ENCODE measurements at places on chromosomes 3 and 15.

GRCh38 chr3:178618197-178618596 lies 82.0 kb downstream of the KCNMB2 start:
- H3K4me3 ChIP-seq: no peak overlapping the region
- no peaks in the 10 kb centered on the region for H3K27me3 ChIP-seq
- H3K36me3 ChIP-seq: no peaks in the 10 kb centered on the region
- H3K4me1 ChIP-seq: no peaks in the 10 kb centered on the region
- no peak overlapping the region for H3K27ac ChIP-seq

- no peaks in the 10 kb centered on the region for H3K27me3 ChIP-seq
- H3K4me1 ChIP-seq: no peaks in the 10 kb centered on the region
- no peak for DNase-seq
Measured at GRCh38 chr3:46541835-46542234, 24.3 kb downstream of the LRRC2 start.

DNA sequence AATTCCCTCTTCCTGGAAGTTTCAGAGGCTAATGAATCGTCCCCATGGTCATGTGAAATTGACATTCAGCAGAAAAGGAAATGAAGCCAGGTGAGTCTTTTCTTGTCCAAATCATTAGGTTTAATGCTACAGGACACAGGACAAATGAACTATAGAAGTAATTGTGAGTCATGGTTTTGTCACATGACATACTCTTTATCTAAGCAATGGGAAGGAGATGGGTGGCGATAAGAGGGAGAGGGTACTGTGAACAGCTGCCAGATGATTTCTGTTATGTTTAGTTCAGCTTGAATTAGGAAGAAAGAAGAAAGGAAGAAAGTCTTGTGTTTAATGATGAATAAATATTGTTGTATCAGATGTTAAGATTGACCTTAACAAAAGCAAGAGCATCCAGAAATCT lies 515.4 kb upstream of the ZNF717 start:
- H3K4me3 ChIP-seq: no peak overlapping the region
- no peaks in the 10 kb centered on the region for H3K4me1 ChIP-seq
- no peak overlapping the region for H3K27ac ChIP-seq
- H3K27me3 ChIP-seq: no peaks in the 10 kb centered on the region
- no peak for DNase-seq
- no peaks in the 10 kb centered on the region for H3K36me3 ChIP-seq

DNA sequence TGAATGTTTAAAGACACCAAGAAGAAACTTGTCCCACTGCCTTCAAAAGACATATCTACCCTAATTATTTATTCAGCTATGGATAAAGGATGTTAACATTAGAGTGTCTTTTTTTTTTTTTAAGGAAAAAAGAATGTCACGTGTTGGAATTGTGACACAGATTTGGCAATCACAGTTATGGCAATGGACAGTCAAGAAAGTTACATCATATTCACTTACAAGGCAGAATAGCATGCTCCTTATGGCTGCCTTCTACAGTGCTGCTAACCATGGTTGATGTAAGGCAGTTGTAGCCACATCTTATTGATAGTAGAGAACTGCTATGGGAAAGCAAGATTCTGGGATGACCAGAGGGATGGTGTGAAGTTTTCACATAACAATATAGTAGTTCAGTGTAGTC lies 128.8 kb upstream of the ZBTB20 start:
- H3K4me1 ChIP-seq: no peaks in the 10 kb centered on the region
- H3K4me3 ChIP-seq: no peak overlapping the region
- DNase-seq: no peak
- H3K27ac ChIP-seq: no peak overlapping the region
- no peaks in the 10 kb centered on the region for H3K36me3 ChIP-seq
- no peaks in the 10 kb centered on the region for H3K27me3 ChIP-seq

DNA sequence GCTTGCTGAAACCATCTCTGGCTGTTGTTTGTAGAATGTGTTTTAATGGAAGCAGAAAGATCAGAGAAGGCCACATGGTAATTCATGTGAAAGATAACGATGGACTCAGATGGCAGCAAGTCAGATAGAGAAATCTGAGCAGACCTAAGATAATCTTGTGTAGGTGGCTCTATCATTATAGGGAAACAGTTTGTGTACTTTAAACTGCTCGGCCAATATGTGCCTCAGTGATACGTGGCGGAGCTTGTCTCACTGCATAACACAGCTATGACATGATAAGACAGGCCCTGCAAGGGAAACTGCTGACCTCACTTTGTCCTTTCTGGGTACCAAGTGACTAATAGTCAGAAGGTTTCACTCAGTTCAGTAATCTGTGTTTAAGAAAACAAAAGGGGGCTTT lies 51.0 kb downstream of the MME start:
- H3K27me3 ChIP-seq: no peaks in the 10 kb centered on the region
- H3K4me1 ChIP-seq: no peaks in the 10 kb centered on the region
- H3K36me3 ChIP-seq: no peaks in the 10 kb centered on the region
- no peak overlapping the region for H3K4me3 ChIP-seq
- H3K27ac ChIP-seq: no peak overlapping the region
- DNase-seq: no peak

GRCh38 chr3:194196876-194197275 lies 60.9 kb downstream of the HES1 start:
- H3K27ac ChIP-seq: no peak overlapping the region
- H3K4me3 ChIP-seq: no peak overlapping the region
- H3K27me3 ChIP-seq: no peaks in the 10 kb centered on the region
- no peaks in the 10 kb centered on the region for H3K36me3 ChIP-seq

- H3K36me3 ChIP-seq: no peaks in the 10 kb centered on the region
- H3K4me1 ChIP-seq: no peaks in the 10 kb centered on the region
- no peaks in the 10 kb centered on the region for H3K27me3 ChIP-seq
- DNase-seq: peak; percentile 90
- no peak overlapping the region for H3K4me3 ChIP-seq
Measured at GRCh38 chr3:42831321-42831713, 22.1 kb downstream of the ACKR2 start.

GRCh38 chr3:32888739-32889138 lies 62.7 kb upstream of the CCR4 start:
- no peak overlapping the region for H3K4me3 ChIP-seq
- no peaks in the 10 kb centered on the region for H3K4me1 ChIP-seq
- H3K27me3 ChIP-seq: no peaks in the 10 kb centered on the region

GRCh38 chr15:79943820-79944219 lies 27.2 kb downstream of the BCL2A1 start:
- no peaks in the 10 kb centered on the region for H3K4me1 ChIP-seq
- H3K4me3 ChIP-seq: no peak overlapping the region
- no peaks in the 10 kb centered on the region for H3K27me3 ChIP-seq
- no peaks in the 10 kb centered on the region for H3K36me3 ChIP-seq
- H3K27ac ChIP-seq: no peak overlapping the region
- DNase-seq: no peak

DNA sequence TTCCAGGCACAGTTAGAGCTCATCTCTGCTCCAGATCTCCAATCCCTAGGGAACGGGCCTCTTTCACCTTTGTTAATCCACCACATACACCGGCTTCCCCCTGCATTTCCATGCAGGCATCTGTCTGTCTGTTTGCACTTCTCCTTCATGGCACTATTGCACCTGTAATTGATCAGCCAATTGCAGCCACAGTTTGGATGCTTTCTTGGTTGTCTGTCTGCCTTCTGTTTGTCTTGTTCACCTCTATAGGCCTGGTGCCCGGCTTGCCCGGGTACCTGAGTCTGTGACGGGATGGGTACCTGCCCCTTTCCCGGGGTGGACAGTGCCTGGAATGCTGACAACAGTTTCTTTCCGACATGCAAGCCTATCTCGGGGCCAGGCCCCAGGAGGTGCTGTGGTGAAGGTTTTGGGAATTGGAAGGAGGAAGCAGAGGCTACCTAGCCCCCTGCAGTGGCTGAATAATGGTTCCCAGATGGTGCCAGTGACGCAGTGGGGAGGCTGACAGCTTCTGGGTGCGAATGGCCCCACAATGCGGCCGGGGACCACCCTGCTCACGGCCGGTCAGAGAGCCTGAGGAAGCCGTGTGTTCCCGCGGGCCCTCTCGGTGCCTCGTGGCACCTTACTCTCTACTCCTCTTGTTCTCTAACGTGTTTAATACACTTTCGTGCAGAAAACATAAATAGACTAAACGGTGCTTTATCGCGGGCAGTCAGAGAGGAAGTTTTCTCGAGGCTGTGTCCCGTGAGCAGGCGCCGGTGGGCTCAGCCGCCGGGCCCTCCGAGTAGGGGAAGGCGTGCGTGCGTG lies 31.3 kb upstream of the RAB6B start:
- no peaks in the 10 kb centered on the region for H3K27me3 ChIP-seq
- no peak overlapping the region for H3K27ac ChIP-seq
- DNase-seq: peak; percentile 20
- H3K4me1 ChIP-seq: no peaks in the 10 kb centered on the region
- H3K4me3 ChIP-seq: peak overlapping the region; percentile 22
- H3K36me3 ChIP-seq: no peaks in the 10 kb centered on the region

Measured in colonic mucosa (tissue), 4 donors.